T1000 (cell line): ENCODE measurements at places on chromosomes 16 and 17.

- no peak for DNase-seq
These were observed 89.8 kb downstream of the C16orf95 start for GRCh38 chr16:87227296-87227951.

- peak; percentile 71 for DNase-seq
These were observed 58.1 kb downstream of the CYB5B start for GRCh38 chr16:69482410-69482991.

GRCh38 chr16:54110016-54110981 is 176.3 kb downstream of the IRX3 start:
- DNase-seq: no peak

DNA sequence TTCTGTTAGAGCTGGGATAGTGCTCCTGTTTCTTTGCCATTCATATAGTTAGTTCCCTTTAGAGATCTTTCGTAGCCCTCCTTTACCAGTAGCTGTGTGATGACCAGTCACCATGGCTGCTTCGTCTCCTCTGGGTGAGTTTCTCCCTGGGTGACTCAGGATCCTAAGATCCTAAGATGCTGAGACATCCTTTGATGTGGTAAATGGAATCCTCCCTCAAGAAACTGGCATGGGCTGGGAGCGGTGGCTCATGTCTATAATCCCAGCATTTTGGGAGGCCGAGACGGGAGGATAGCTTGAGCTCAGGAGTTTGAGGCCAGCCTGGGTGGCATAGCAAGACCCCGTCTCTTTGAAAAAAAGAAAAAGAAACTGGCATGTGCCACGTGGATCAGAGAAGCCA is 5.9 kb downstream of the PHAF1 start:
- peak; percentile 28 for DNase-seq

DNA sequence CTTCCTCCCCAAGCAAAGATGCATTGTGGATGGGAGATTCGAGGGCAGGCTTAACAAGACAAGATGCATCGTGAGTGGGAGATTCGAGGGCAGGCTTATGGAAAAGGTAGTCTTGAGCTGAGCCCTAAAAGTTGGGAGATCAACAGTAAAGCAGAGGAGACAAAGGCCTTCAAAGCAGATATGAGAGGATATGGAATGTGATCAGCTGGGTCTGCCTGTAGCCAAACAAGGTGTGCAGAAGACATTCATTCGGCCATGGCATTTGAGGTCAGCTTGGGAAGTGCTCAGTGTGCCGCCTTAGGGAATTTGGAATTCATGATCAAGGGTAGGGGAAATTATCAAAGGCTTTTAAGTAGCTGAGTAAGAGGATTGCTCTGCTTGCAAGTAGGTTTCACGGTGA is 39.5 kb downstream of the DNAH9 start:
- no peak for DNase-seq

GRCh38 chr17:33015716-33016346 is 24.2 kb downstream of the SPACA3 start:
- no peak for DNase-seq
